ENCODE measurements at places on chromosomes 16 and 17. TPM values are rescaled to one million over a fixed set of nuclear protein-coding genes. Genes with fewer than 3 reads are reported as not detected.

FNDC8 gene
- polyA plus RNA-seq, result not detected

EPN3 gene
- polyA plus RNA-seq, result 0.06 TPM

PMFBP1 gene
- 0.16 TPM for polyA plus RNA-seq

C16orf92 gene
- polyA plus RNA-seq, result not detected

CD7 gene
- polyA plus RNA-seq, result 0.07 TPM

PIRT gene
- polyA plus RNA-seq, result not detected

MPP3 gene
- 14.1 TPM for polyA plus RNA-seq

SEPTIN1 gene
- 0.13 TPM for polyA plus RNA-seq

CPHXL2 gene
- not detected for polyA plus RNA-seq

TMIGD1 gene
- polyA plus RNA-seq, result not detected

KRTAP2-3 gene
- polyA plus RNA-seq, result 0.39 TPM

SGSH gene
- polyA plus RNA-seq, result 96.5 TPM

RPH3AL gene
- polyA plus RNA-seq, result 2.9 TPM

KRT12 gene
- polyA plus RNA-seq, result not detected

FBXO31 gene
- polyA plus RNA-seq, result 15.3 TPM

KAT7 gene
- 18.5 TPM for polyA plus RNA-seq

CMTM1 gene
- 3.1 TPM for polyA plus RNA-seq

DNA sequence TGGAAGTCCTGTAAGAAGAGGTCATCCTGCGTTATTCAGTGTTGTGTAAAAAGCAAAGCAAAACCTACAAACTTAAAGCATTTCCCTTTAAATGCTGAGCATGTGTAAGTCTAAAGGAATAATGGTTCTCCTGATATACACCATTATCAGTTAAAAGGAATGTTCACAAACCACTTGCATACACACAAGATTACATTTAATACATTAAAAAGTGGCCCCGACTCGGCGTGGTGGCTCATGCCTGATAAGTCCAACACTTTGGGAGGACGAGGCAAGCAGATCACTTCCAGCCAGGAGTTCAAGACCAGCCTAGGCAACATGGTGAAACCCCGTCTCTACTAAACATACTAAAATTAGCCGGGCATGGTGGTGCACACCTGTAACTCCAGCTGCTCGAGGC is 30.5 kb downstream of the CPPED1 start:
- no peak for DNase-seq

DNA sequence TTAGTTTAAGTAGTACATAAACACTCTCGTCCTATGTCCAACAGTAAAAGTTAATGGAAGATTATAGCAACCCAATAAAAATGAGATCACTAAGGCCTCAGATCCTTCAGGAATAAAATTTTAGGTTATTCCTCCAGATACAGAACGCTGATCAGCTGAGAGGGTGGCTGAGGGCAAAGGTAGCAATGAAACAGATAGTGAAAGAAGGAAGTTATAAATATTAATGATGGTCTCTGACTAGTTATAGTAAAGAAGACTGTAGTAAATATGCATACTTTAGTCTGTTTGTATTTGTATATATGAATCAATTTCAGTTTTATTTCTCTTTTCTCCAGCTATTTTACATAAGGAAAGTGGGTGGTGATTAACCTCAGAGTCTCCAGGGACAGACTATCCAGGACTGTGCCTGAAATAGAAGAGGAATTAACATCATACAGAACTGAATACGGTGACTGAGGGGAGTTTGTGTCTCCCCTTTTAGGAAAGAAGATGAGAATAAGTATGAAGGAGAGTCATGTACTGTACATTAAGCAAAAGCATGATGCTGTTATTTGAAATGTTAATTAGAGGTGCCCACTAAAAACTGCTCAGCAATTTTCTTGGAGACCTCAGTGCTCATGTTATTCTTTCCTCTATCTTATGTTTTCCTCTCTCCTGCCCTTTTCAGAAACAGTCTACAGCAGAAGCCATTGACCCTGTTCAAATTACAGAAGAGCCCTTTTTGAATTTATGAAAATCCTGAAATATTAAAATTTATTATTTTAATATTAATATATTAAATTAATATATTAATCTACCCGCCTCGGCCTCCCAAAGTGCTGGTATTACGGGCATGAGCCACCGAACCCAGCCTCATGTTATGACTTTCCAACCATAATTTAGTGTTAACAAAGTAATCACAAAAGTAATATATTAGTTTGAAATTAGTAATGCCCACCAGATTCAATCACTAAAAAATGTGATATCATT is 36.5 kb upstream of the DHRS7B start:
- DNase-seq, result no peak

GRCh38 chr16:12685806-12686205 is 117.9 kb downstream of the CPPED1 start:
- DNase-seq, result no peak

- DNase-seq, result no peak
These were observed 18.1 kb downstream of the ANKFN1 start for GRCh38 chr17:56171186-56171959.

DNA sequence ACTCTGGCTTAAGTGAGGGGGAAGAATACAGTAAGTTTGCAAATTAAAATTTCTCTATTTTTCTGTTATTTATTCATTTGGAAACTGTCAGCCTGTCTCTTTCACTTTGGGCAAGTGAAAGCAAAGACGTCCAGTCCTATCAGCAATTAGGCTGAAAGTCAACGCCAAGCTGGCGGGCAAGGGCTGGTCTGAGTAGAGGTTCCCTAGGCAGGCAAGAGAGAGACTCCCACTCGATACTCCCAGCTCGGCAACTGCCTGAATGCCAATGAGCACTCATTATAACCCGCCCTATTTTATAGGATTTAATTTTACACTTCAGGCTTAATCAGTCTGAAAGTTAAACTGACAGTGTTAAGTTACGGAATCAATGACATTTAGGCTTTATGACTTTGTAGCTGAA is 14.3 kb upstream of the SLC38A8 start:
- DNase-seq, result no peak

- DNase-seq, result no peak
These were observed 50.1 kb downstream of the PRMT7 start for GRCh38 chr16:68360956-68361355.

- no peak for DNase-seq
These were observed 145.0 kb downstream of the CCDC182 start for GRCh38 chr17:57600074-57600473.

- DNase-seq, result no peak
These were observed 885 bp downstream of the CNTNAP4 start for GRCh38 chr16:76278086-76278485.

DNA sequence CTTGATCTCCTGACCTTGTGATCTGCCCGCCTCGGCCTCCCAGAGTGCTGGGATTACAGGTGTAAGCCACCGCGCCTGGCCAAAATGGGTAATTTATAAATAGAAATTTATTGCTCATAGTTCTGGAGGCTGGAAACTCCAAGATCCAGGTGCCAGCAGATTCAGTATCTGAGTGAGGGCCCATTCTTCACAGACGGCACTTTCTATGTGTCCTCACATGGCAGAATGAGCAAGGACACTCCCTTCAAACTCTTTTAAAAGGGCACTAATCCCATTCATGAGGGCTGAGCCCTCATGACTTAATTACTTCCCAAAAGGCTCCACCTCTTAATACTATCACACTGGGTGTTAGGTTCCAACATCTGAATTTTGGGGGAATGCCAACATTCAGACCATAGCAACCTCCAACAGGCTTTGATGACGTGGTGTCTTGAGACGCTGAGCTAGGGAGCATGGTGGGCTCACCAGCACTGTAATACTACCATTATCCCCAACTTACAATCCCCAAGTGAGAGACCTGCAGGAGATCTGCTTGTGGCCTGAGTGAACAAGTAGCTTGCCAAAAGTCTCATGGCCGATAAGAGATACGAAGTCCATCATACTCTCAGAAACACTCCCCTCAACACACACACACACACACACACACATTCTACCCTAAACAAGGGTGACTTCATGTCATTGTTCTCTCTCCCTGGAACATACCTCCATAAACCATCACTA is 8.5 kb downstream of the CMTM4 start:
- DNase-seq, result no peak

- DNase-seq, result peak; percentile 81
These were observed 8.5 kb downstream of the HS3ST6 start for GRCh38 chr16:1909561-1910231.

- DNase-seq, result no peak
These were observed 14.4 kb downstream of the LRRC37B start for GRCh38 chr17:32021615-32021955.

DNA sequence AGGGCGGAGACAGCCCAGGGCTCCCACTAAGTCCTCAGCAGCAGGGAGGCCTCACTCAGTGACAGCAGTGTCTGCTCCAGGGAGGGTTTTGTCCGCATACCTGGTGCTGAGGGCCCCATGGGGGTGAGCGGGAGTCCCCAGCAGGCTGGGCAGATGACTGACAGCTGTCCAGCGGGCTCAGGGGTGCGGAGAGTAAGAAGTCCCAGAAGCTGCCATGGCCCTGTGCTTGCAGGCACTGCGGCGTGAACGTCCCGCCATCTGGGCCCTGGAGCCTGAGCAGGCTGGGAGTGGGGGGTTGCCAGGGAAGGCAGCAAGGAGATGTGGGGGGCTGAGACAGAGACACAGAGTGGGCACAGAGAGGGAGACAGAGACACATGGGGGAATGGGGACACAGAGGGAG is 20.1 kb downstream of the CACNA1G start:
- DNase-seq, result no peak

- no peak for DNase-seq
These were observed 56.5 kb downstream of the DNAH2 start for GRCh38 chr17:7774055-7774521.

DNA sequence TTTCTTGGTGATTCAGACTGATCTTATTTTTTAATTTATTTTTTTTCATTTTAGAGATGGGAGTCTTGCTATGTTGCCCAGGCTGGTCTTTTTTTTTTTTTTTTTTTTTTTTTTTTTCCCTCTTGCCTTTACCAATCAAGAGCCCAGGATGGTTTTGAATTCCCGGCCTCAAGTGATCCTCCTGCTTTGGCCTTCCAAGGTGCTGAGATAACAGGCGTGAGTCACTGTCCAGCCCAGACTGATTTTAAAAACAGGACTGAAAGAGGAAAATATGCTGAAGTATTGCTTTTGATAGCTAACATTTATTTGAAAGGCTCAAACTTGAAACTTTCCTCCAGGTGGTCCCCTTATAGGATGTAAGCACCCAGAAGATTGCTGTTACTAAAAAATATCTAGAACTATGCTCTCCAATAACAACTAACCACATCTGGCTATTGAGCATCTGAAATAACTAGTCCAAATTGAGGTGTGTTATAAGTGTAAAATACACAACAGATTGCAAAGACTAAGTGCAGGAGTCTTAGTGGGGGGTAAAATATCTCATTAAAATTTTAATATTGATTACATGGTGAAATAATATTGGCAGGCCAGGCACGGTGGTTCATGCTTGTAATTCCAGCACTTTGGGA is 15.8 kb upstream of the BRIP1 start:
- DNase-seq, result no peak

GRCh38 chr17:7944326-7944725 is 12.3 kb downstream of the CNTROB start:
- DNase-seq, result no peak

- DNase-seq, result no peak
These were observed 12.6 kb upstream of the ARHGAP17 start for GRCh38 chr16:25027781-25028180.

DNA sequence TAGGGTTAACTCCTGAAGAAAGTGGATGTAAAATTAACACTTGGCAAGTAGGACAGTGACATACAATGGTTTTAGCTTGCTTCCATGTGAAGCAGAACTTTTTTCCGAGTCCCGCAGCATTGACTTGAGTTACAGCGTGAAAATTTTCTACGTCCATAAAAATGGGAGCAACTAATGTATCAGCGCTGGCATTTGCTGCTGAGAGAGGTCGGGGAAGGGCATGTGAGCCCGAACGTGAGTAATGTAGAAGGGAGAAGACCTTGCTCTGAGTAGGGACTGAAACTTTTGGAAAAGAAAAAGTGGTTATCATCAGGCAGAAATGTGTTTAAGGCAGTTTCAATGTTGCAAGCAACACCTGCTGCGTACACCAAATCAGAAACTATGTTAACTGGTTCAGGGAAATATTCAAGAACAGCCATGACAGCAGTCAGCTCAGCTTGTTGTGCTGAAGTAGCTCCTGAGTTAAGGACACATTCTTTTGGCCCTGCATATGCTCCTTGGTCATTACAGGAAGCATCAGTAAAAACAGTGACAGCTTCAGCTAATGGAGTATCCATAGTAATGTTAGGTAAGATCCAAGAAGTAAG is 70.9 kb upstream of the ARL4D start:
- no peak for DNase-seq

- DNase-seq, result no peak
These were observed 17.4 kb downstream of the ITPRIPL2 start for GRCh38 chr16:19130852-19131824.

DNA sequence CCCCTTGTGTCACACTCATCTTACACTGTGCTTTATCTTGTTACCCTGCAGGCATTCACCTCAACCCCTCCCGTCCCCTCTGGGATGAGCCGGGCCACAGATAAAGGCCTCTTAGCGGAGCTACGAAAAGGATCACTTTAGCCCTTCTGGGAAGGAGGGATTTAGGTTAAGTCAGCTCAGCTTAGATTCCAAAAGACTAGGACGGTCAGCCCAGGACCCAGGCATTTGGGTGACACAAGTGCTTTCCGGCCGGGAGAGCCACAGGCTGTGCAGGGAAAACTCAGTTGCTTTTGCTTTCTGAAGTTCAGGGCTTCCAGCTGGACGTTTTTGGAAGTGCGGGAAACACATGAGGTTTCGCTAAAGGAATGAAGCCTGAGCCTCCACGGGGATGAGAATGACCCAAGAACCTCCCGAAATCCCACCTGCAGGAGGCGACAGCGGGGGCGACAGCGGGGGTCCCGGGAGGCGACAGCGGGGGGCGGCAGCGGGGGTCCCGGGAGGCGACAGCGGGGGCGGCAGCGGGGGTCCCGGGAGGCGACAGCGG is 11.6 kb upstream of the METRNL start:
- peak; percentile 61 for DNase-seq

GRCh38 chr17:21689604-21690003 is 2.7 kb upstream of the KCNJ18 start:
- DNase-seq, result no peak

DNA sequence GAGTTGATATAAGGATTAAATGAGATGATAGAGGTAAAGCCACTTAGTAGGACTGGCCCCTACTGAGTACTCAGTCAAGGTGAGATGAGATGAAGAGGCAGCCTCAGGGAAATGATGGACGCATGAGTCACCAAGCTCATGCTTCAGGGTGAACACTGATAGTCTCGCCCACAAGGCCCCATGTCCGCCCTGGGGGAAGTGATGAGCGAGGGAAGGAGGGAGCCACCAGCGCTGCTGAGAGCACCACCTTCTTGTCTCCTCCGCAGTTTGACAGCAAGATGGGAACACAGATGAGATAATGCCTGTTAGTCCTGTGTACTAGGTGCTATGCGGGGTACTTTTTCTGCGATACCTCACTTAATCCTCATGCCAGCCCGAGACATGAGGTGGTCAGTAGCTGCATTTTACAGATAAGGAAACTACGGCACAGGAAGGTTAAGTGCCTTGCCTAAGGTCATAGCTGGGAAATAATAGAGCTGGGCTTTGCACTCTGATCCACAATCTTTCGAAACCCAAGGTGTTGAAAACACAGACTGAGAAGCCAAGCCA is 383.0 kb downstream of the CPPED1 start:
- DNase-seq, result no peak

Measured in SK-N-SH (cell line).